ENCODE measurements at places on chromosomes 16 and 17. TPM values are rescaled to one million over a fixed set of nuclear protein-coding genes. Genes with fewer than 3 reads are reported as not detected.

Gene TPSD1
- total RNA-seq: not detected

Gene CSF3
- not detected for total RNA-seq

Gene CCL4
- total RNA-seq: 2,431 TPM

Gene KRT36
- not detected for total RNA-seq

Gene DNAAF1
- total RNA-seq: not detected

Gene UMOD
- total RNA-seq: not detected

Gene HOXB1
- not detected for total RNA-seq

Gene CRAMP1
- total RNA-seq: 23.6 TPM

Gene GDPD1
- total RNA-seq: 2.8 TPM

Gene SCN4A
- 0.27 TPM for total RNA-seq

Gene RHBDF1
- total RNA-seq: not detected

Gene NUTF2
- total RNA-seq: 176 TPM

Gene SMPD3
- total RNA-seq: 0.19 TPM

Gene TRAPPC1
- 144 TPM for total RNA-seq

Gene PRSS33
- total RNA-seq: 0.13 TPM

Gene KRTAP2-2
- not detected for total RNA-seq

Gene LRRC37A
- total RNA-seq: 1.7 TPM

Gene KRTAP4-9
- total RNA-seq: not detected

Gene MYL11
- total RNA-seq: 1.6 TPM

Gene RFNG
- total RNA-seq: 16.7 TPM

Gene ABCC3
- not detected for total RNA-seq

Gene NPIPA8
- 11.2 TPM for total RNA-seq

Gene TBC1D3H
- 0.84 TPM for total RNA-seq

Gene KCNG4
- not detected for total RNA-seq

Gene CACNG5
- total RNA-seq: not detected

Gene TMIGD1
- not detected for total RNA-seq

Gene HOXB3
- 3.0 TPM for total RNA-seq

Gene DPEP3
- total RNA-seq: 0.17 TPM

Gene CES2
- 28.7 TPM for total RNA-seq

Gene TBC1D3I
- total RNA-seq: 0.44 TPM

Gene RAB26
- not detected for total RNA-seq

Gene LLGL2
- 13.1 TPM for total RNA-seq

Gene MT1F
- 10.1 TPM for total RNA-seq

Gene CDRT15
- total RNA-seq: not detected

Gene HAGH
- total RNA-seq: 34.4 TPM

Gene TMEM238L
- total RNA-seq: not detected

Gene MMP28
- not detected for total RNA-seq

Gene GPR142
- total RNA-seq: not detected

Gene NTN1
- 0.42 TPM for total RNA-seq

Gene KCTD5
- 52.4 TPM for total RNA-seq

Gene NEURL4
- 59.4 TPM for total RNA-seq

Gene P2RX1
- not detected for total RNA-seq

Gene RNF112
- 0.27 TPM for total RNA-seq

Gene CHST5
- 0.27 TPM for total RNA-seq

Gene LDAF1
- 7.9 TPM for total RNA-seq

Gene HSD17B2
- not detected for total RNA-seq

Gene KRTAP1-1
- not detected for total RNA-seq
